Stimulated activated CD4-positive, alpha-beta T cell treated with anti-CD3 and anti-CD28 coated beads, Interleukin-4, amount 100 ng/mL, for 4 hours (primary cell): ENCODE measurements at places on chromosomes 7 and 10.

DNA sequence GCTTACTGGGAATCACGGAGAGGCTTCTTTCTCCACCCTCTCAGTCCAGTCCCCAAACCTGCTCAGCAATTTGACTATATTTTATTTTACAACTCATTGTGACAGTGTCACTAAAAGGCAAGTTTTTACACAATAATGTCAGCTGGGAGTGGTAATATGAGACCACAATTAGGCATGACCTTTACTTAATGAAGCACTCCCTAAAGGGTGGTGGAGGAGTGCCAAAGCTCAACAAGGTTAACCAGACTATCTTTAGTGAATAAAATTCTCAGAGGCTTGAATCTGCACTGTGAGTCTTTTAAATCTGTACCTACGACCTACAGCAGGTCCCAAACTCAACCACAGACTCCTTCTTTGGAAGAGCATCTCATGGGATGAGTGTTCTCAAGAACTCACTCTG lies 215.6 kb downstream of the TAX1BP1 start:
- DNase-seq, result no peak

- DNase-seq, result no peak
Observed at GRCh38 chr10:28633750-28634149, 43.6 kb upstream of the BAMBI start.

- no peak for DNase-seq
Observed at GRCh38 chr7:100865938-100866728, 1.1 kb upstream of the TRIP6 start.

GRCh38 chr10:133401500-133401899 lies 7.5 kb downstream of the MTG1 start:
- no peak for DNase-seq

- DNase-seq, result no peak
Observed at GRCh38 chr7:107208024-107208521, 39.3 kb downstream of the HBP1 start.

DNA sequence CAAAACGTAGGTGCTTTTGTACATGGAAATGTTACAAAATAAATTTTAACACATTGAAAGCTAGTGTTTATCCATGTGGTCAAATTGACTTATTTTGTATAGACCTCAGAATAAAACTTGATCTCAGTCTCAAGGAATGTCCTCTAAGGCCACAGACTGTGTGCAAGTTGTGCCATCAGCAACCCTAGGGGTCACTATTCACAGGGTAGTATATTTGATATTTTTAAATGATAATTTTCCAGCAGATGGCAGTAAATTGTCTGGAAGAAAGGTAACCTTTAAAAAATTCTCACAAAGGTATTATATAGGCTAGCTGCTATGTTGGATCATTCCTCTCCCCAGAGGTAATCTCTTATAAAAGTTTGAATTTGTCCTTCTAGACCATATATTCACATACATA lies 12.9 kb upstream of the SNX10 start:
- no peak for DNase-seq

DNA sequence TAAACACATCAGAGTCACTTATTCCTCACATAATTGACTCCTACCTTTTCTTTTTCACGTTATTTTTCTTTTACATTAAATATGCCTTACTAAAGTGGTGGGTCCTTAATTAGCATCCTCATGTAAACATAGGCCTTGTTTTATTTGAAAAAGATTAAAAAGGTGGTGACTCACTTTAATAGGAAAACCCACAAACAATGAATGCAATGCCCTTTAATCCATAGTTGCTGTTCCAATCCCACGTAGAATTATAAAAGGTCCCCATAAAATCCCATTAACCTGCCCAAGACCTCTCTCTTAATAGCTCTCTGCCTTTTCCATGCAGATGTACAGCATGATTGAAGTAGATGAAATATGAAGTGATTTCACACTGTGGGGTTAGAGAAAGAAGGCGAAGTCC lies 32.2 kb downstream of the SLC16A12 start:
- no peak for DNase-seq

- DNase-seq, result no peak
Observed at GRCh38 chr10:77037735-77038403, 599.7 kb downstream of the KCNMA1 start.

DNA sequence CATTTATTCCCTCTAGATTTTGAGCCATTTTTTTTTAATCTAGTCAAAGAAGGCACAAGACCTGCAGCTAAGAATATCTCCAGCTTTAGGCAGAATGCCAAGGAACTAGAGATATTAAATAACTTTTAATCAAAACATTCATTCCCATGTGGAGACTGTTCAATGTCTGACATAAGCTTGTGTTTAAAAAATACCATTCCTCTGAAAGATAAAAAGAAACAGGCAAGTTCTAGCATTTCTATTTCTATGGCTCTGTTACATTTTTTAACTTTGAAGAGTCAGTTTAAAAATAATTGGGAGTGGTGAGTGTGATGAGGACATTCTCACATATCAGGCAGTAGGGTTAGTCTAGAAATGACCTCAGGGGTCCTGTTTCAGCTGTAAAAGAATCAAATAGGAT lies 48.0 kb downstream of the RHOBTB1 start:
- DNase-seq, result no peak

DNA sequence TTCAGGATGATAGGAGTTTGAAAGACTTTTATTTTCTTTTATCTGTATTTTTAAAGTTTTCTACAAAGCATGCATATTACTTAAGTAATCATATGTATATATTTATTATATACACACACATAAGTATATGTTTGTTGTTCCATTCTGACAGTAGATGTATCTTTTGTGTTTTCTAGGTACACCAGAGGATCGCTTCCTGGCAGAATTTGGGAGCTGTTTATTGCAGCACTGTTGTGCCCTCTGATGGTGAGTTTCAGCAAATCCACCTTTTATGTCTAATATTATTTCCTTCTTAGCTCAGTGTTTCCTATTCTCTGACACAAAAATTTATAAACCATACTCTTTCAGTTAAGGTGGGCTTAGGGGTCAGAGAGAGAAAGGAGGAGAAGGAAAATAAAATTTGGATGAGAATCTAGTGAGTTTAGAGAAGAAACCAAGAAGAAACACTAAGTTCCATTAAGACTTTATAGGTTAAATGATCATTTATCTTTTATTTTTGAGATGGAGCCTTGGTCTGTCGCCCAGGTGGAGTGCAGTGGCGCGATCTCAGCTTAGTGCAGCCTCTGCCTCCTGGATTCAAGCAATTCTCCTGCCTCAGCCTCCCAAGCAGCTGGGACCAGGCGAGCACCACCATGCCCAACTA lies 59.2 kb upstream of the OIT3 start:
- DNase-seq, result no peak

DNA sequence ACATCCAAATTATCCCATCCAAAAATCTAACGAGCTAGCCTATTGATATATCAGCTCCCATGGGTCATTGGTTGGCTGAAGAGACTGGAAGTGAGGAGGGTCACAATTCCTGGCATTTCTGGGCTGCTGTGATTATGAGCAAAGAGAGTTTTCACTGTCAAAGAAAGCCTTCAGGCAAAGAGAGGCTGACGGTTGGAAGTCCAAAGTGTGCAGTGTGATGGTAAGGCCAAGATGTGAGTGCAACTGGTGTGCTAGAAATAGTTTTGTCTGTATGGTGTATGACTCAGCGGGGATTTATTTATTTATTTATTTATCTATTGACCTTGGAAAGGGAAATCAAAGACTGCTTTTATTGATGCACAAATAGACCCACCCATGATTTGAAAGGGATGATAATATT lies 75.0 kb downstream of the AASS start:
- DNase-seq, result no peak

- no peak for DNase-seq
Observed at GRCh38 chr10:34908481-34908880, 93.4 kb upstream of the PARD3 start.

- no peak for DNase-seq
Observed at GRCh38 chr7:8462309-8462708, 28.9 kb downstream of the NXPH1 start.

- no peak for DNase-seq
Observed at GRCh38 chr10:60534761-60535389, 145.2 kb upstream of the ANK3 start.

DNA sequence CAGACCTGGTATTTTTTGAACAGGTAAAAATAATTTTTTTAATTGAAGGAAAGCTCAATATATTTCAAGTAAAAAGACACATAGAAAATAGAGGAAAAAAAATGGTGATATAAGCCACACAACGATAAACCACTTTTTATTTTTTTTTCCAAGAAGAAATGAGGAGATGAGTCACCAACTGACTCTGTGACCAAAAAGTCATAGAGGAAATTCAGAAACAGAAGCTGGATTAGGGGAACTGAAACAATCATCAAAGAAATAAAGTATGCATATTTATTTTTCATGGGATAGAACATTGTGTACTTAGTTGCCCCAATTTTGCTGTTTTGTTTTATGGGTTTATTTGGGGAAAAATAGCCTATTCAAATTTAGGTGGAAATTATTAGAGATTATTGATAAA lies 176.8 kb upstream of the AGR3 start:
- no peak for DNase-seq

- no peak for DNase-seq
Observed at GRCh38 chr10:78864761-78865537, 203.8 kb upstream of the ZMIZ1 start.

- no peak for DNase-seq
Observed at GRCh38 chr10:132915411-132915810, 27.0 kb downstream of the CFAP46 start.

DNA sequence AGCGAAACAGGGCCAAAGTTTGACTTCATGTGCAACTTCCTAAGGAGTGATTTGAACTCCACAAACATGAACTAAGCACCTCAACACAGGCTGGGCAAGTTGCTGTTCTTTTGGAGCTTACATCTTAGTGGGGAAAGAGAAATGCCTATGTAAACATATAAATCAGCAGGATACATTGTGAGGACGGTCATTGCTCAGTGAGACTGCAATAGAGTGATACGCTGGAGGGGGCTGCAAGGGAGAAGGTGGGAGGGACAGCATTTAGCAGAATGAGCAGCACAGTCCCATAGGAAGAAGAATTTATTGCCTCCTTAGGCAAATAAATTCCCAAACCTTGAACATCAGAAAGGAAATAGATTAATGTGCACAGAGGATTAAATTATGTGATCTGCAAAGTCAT lies 90.0 kb downstream of the EGFR start:
- no peak for DNase-seq

GRCh38 chr7:12291870-12292269 lies 80.8 kb downstream of the TMEM106B start:
- no peak for DNase-seq

DNA sequence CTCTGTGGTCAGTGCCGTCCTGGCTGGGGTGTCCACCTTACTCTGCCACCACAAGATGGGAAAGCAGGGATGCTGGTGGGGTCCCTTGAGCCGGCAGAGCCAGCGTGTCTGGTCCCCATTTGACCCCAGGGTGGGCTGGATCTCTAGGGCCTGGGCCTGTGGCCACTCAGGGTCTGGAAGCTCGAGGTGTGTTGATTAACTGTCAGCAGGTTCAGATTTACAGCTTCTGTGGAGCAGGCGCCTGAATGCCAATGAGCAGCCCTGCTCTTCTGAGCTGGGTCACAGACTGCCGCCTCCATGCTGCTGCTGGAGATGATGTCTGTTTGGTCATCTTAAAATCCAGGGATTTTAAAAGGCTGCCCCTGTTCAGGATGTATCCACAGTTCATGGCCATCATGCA lies 11.3 kb upstream of the DPYSL4 start:
- DNase-seq, result no peak

- DNase-seq, result no peak
Observed at GRCh38 chr7:97659363-97660045, 72.4 kb upstream of the TAC1 start.

GRCh38 chr10:95276367-95277200 lies 14.2 kb downstream of the PDLIM1 start:
- no peak for DNase-seq

DNA sequence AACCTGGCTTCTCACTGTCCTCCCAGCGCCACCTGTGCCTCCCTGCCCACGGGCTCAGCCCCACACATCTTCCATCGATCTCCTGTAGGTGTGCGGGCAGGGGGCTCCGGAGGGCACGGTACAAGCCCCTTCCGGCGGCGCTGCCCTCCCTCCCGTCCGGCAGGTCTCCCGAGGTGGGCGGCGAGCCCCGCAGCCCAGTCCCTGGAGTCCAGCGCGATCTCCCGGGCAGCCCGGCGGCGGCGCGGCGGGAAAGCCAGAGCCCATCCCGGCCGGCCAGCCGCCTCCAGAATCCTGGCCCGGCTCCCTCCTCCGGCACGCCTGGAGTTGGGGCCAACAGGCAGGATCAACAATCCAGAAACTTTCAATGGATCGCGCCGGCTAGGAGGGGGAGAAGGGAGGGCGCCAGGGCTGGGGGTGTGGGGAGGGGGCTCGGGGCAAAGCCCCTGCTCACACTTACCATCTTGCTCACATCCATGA lies 100.1 kb downstream of the HIP1 start:
- DNase-seq, result peak; percentile 11

DNA sequence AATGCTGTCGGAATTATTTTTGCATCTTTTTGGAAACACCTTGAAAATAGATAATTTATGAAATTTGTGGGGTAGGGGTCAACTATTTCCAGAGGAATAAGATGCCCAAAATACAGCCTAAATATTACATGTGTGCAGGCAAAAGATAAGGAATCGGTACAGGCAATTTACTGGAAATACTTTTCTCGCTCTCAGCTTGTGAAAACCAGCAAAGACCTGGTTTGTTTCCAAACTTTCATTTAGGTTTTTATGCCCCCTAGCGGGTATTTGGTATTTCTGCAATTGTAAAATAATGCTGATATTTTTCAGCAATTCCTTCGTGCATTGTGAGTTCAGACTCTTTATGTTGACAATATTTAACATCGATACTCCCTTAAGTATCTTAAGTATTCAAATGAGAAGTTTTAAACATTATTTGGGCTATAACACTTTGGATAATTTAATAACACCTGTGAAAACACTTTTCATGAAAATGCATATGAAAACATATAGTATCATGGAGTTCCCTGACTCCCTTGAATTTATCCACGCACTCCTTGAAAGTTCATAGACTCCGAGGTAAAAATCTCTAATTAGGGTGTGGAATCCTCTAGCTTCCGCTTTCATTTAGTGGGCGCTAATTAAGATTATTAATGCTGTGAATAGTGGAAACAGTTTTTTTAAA lies 132.4 kb downstream of the TSPAN12 start:
- DNase-seq, result no peak

GRCh38 chr7:44325811-44326241 lies 432 bp upstream of the CAMK2B start:
- DNase-seq, result no peak

DNA sequence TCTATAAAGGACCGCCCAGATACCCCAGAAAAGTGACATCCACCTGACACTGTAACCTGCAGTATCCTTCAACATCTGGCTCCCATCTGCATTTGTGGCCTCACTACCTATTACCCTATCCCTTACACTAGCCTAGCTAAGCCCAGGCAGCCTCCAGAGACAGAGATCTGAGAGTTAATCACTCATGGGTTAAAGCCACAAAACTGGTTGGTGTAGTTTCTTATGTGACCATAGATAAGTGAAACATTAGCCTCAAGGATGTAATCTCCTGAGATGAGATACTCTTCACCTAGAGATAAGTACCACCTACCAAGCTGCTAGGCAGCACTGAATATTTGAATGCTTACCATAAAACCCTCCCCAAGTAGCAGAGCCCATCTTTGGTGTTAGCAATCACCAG lies 35.4 kb downstream of the CTTNBP2 start:
- no peak for DNase-seq
